HFFc6 (cell line): ENCODE measurements at places on chromosomes 11 and 22. TPM values are rescaled to one million over a fixed set of nuclear protein-coding genes. Genes with fewer than 3 reads are reported as not detected.

DNA sequence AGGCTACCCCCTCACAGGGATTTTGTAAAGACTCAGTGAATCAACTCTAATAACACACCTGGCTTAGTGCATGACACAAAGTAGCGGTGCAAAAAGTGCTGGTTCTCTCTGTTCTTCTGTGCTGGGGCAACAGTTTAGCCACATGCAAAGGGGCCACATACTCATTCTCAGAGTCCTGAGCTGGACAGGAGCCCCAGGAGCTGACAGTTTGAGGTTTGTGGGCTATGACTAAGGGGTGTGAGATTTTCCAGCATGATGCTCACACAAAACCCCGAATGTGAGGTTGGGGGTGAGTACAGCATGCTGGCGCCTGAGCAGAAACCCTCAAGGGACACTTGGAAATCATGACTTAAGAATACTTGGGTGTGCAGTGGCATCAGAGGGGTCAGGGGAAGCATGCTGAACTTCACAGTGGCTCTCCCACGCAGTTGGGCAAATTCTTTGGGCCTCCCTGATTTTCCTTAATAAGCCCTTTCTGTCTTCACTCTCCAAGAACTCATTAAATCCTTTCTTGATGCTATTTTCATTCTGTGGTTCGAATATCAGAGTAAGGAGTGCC is 31.0 kb downstream of the TMPRSS5 start:
- peak; percentile 67 for DNase-seq
- H3K36me3 ChIP-seq, result no peaks in the 10 kb centered on the region
- peaks cover 24% of the 10 kb centered on the region for H3K27me3 ChIP-seq
- H3K4me3 ChIP-seq, result peak overlapping the region; percentile 18; the same call in 1 of the 2 replicates

DNA sequence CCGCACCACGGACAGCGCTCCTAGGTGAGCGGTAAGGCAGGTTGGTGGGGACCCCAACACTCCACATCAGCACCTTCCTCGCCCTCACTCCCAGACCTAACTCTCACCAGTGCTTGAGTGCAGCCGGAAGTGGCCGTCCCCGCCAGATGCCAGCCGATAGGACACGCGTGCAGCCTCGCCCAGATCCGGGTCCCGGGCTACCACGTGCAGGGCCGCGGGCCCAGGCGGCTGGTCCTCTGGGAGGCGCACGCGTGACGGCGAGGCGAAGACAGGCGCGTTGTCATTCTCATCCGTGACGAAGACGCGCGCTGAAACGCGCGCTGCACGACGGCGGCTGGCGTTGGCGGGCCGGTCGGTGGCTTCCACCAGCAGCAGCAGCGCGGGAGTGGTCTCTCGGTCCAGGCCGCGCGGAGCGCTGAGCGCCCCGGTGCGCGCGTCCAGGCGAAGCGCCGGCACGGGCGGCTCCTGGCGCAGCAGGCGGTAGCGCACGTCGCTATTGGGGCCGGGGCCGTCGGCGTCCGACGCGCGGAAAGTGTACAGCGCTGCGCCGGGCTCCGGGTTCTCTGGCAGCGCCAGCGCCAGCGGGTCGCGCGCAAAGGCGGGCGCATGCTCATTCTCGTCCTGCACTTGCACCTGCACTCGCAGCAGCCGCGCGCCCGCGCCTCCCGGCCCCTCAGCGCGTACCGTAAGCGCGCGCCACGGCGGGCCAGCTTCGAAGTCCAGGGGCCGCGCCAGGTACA is 10.8 kb upstream of the TPP1 start:
- H3K27ac ChIP-seq, result no peak overlapping the region
- H3K4me3 ChIP-seq, result no peak overlapping the region
- no peaks in the 10 kb centered on the region; the same call in 1 of the 2 replicates for H3K27me3 ChIP-seq
- no peaks in the 10 kb centered on the region for H3K36me3 ChIP-seq

DNA sequence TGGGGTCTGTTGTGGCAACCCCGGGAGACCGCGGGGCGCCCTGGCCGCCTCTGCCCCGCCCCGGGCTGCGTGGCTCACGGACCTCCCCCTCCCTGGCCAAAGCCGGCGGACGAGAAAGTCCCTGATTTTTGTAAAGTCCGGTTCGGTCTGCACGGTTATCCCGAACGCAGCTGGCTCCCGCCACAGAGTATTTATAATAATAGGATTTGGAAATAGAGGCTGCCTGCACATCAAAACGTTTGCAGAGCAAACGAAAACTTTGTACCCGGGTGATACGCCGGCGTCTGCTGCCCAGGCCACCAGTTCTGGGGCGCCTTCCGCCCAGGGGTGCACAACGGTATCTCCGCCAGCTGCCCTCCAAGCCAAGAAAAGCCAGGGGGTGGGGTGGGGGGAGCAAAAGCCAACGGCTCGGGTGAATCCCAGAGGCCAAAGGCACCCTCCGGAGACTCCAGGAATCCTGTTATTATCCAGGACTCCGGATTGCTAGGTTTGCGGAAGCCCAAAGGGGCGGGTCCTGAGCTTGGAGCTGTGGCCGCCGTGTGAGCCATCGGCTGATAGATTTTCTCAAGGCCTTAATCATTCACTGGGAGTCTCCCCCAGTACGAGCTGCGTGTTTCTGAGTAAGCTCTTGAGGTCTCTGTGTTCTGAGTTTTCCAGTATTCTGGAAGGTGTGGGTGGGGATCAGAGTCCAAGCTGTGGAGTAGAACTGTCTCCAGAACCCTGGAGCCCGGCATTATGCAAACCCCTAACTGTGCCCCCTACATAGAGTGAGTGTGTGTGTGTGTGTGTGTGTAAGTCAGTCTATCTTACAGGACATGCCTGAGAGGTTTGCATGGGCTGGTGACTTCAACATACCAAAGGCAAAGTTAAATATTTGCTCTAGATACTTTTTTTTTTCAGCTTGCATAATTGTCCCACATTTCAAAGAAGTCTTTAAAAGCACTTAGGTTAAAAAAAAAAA is 673 bp upstream of the SHANK2 start:
- no peak overlapping the region for H3K27ac ChIP-seq
- H3K4me3 ChIP-seq, result peak overlapping the region; percentile 58
- H3K4me1 ChIP-seq, result peaks cover 10% of the 10 kb centered on the region
- H3K36me3 ChIP-seq, result no peaks in the 10 kb centered on the region; the same call in 1 of the 2 replicates

GRCh38 chr22:27100789-27101188 is 443.4 kb downstream of the MIAT start:
- DNase-seq, result no peak
- no peak overlapping the region for H3K4me3 ChIP-seq
- no peak overlapping the region for H3K27ac ChIP-seq
- peaks cover 10% of the 10 kb centered on the region for H3K4me1 ChIP-seq
- no peaks in the 10 kb centered on the region for H3K36me3 ChIP-seq

Gene KBTBD3
- total RNA-seq, result 3.2 to 5.0 TPM (median 4.8 TPM) in 3 replicates

Gene CARD16
- 8.7 to 9.7 TPM (median 9.5 TPM) in 3 replicates for total RNA-seq
